ENCODE measurements at places on chromosomes 2 and 18.

DNA sequence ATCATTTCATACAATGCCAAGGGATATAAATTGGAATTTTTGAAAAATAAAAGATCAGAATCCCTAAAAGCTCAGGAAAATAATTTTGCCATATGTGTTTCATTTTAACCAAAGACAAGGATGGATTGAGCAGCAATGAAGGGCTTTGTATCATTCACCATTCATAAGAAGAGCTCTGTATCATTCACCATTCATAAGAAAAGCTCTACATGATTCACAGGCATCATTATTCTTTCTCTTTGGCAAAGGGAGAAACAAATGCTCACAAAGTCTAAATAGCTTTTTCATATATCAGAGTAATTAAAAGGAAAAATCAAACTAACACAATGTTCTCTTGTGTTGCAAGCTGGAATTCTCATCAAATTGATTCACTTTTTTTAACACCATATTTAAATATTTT is 169.1 kb upstream of the MC4R start:
- no peaks in the 10 kb centered on the region for H3K36me3 ChIP-seq
- no peak overlapping the region for H3K4me3 ChIP-seq
- no peak overlapping the region for H3K27ac ChIP-seq
- H3K27me3 ChIP-seq, result no peaks in the 10 kb centered on the region

GRCh38 chr2:76667821-76668271 is 854.3 kb downstream of the LRRTM4 start:
- DNase-seq, result no peak
- no peaks in the 10 kb centered on the region for H3K4me1 ChIP-seq
- no peaks in the 10 kb centered on the region for H3K36me3 ChIP-seq
- no peaks in the 10 kb centered on the region for H3K27me3 ChIP-seq

DNA sequence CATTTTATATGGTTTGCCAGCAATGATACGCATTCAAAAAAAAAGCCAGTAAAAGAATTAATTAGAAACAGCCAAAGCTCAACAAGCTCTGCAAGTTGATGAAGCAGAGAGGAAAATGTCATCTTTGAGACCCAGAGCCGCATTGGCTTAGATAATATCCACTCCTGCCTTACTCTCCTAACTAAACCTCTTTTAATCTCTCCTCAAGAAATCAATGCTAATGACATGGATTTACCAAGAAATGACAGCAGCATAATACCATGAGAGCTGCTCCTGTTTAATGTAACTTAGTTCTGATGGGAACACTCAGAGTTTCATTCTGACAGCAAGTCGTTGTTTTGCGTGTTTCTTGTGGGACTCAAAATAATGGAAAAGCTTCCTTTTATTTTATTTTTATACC is 1099.4 kb upstream of the PIK3C3 start:
- no peak overlapping the region for H3K4me3 ChIP-seq
- no peaks in the 10 kb centered on the region for H3K4me1 ChIP-seq
- no peaks in the 10 kb centered on the region for H3K36me3 ChIP-seq
- no peaks in the 10 kb centered on the region for H3K27me3 ChIP-seq

DNA sequence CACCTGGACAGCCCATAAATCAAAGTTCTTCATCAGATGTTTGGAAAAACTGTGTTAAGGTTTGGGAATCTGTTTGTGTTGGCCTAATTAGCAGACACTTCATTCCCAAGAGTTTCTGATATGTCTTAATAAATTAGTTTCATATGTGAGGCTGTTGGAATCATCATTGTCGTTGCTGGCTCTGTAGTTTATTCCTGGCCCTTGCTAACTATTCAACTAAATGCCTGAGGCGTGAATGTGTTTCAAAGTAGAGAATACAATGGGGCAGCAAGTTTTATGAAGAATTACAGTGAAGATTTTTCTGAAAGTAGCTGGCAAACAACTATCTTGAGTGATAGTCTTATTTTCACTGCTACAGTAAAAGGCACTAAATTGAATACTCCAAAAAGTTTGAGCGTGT is 141.1 kb downstream of the PARD3B start:
- H3K27ac ChIP-seq, result no peak overlapping the region
- DNase-seq, result no peak
- H3K27me3 ChIP-seq, result no peaks in the 10 kb centered on the region
- no peaks in the 10 kb centered on the region for H3K4me1 ChIP-seq
- no peak overlapping the region for H3K4me3 ChIP-seq
- H3K36me3 ChIP-seq, result no peaks in the 10 kb centered on the region

DNA sequence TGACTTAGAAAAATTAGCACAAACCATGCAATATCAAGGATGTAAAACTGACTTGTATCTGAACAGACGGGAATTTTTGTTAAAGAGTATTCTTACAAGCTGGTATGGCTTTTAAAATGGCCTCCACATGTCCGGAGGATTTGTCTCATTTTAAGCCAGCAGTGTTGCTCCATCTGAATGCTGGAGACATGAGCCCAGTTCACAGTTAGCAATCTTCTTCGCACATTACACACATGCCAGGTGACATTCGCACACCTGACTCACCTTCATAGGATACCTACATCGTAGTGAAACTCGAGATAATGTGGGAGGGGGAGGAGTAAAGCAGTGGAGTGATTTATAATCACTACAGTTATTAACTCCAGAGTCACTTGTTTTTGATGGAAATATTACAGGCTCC is 231.8 kb upstream of the RBBP8 start:
- no peaks in the 10 kb centered on the region for H3K36me3 ChIP-seq
- H3K27me3 ChIP-seq, result peaks cover 4% of the 10 kb centered on the region
- no peak overlapping the region for H3K27ac ChIP-seq
- DNase-seq, result no peak
- H3K4me3 ChIP-seq, result no peak overlapping the region
